ENCODE measurements at places on chromosomes 6 and 20.

- DNase-seq = no peak
These were observed 35.3 kb upstream of the TCP11 start for GRCh38 chr6:35176301-35177024.

- no peak for DNase-seq
These were observed 55.5 kb downstream of the CYB5R4 start for GRCh38 chr6:83914953-83915352.

GRCh38 chr20:1296922-1297321 is 30.8 kb downstream of the SNPH start:
- DNase-seq = no peak

GRCh38 chr6:117574198-117574597 is 28.1 kb downstream of the GOPC start:
- DNase-seq = no peak

DNA sequence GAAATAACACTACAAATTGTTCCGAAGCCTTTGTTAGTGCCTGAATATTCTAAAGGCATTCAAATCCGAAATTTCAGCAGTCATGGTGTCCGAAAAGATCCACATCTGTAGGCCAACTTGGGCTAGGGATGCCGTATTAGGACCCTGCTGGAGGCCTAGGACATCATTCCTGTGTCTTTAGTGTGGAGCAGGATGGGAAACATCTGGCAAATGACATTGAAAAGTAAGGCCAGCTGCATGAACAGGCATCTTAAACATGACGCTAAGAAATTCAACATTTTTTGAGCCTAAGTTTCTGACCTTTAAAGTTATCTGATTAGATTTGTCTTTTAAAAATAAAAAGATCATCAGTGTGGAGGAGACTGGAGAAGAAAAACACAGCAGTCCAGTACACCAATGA is 91.3 kb downstream of the MYLK4 start:
- no peak for DNase-seq

DNA sequence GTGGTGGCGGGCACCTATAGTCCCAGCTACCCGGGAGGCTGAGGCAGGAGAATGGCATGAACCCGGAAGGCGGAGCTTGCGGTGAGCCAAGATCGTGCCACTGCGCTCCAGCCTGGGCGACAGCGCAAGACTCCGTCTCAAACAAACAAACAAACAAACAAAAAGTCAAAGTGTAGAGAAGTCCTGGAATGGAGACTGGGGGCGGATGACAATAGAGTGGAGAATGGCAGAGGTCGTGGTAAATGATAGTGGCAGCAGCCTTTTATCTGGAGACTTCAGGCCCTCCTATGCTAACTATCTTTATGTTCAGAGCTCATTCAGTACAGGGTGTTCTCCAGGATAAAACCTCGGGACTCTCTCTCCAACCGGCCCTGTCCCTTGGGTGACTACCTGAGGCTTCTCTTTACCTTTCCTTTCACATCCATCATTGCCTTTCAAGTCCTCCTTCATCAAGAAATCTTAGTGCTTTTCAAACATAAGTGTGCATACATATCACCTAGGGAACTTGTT is 1.4 kb upstream of the FKBPL start:
- no peak for DNase-seq

DNA sequence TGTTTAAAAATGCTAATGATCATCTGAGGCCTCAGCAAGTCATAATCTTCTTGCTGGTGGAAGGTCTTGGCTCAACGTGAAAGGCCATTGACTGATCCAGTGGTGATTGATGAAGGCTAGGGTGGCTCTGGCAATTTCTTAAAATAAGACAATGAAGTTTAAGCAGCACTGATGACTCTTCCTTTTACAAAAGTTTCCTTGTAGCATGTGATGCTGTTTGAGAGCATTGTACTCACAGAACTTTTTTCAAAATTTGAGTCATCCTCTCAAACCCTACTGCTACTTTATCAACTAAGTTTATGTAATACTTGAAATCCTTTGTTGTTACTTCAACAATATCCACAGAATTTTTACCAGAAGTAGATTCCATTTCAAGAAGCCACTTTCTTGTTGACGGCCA is 382.3 kb downstream of the ESR1 start:
- no peak for DNase-seq

- no peak for DNase-seq
These were observed 12.1 kb upstream of the REPS1 start for GRCh38 chr6:138999949-139000725.
